Urothelium cell line (cell line): ENCODE measurements at places on chromosomes 5 and 9.

- DNase-seq: no peak
Observed at GRCh38 chr5:171840066-171840465, 54.4 kb downstream of the SMIM23 start.

DNA sequence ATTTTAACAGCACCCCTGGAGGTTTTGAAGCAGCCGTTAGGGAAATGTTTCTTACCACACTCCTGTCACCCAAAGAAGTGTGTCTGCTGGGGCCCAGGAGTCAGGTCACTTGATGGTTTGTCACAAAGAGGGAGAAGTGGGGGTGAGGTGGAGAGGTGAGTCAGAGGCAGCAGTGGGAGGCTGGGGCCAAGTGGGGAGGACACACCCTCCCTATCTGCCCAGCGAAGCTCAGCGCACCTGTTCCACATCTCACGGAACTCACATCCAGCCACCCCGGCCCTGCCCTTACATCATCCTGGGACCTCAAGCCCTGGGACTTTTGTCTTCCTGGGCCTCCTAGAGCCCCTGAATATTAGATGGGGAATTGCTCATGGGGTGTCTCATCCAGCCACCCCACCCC lies 171.1 kb upstream of the SMIM23 start:
- peak; percentile 25 for DNase-seq

GRCh38 chr9:71761938-71762353 lies 6.4 kb downstream of the CEMIP2 start:
- DNase-seq: no peak

DNA sequence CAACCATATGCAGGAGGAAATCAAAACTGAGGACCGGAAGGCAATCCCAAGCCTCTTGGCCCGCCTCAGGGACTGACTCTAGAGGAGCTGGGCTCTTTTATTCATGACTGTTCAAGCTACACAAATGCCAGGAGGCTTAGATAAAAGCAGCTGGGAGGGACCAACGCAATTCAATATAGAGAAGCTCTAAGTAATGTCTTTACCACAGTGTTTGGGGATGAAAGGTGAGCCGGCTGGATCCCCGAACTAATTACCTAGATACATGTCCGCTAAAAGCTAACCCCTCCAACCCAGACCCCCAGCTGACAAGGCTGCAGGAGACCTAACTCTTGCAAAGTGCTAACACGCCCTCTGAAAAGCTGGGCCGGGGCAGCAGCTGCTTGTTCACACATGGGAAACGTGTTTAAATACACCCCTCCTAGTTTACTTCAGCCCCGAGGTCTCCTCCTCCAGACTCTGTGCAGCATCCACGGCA lies 67.5 kb downstream of the TLE1 start:
- DNase-seq: no peak

DNA sequence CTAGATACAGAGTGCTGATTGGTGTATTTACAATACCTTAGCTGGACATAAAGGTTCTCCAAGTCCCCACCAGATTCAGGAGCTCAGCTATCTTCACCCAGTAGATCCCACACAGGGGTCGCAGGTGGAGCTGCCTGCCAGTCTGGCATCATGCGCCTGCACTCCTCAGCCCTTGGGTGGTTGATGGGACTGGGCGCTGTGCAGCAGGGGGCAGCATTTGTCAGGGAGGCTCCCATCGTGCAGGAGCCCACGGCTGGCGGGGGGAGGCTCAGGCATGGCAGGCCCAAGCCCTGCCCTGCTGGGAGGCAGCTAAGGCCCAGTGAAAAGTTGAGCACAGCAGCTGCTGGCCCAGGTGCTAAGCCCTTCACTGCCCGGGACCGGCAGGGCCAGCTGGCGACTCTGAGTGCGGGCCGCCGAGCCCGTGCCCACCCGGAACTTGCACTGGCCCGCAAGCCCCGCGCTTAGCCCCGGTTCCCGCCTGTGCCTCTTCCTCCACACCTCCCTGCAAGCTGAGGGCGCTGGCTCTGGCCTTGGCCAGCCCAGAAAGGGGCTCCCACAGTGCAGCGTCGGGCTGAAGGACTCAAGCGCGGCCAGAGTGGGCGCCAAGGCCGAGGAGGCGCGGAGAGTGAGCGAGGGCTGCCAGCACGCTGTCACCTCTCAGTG lies 314.1 kb upstream of the ATP10B start:
- DNase-seq: no peak
